ENCODE measurements at places on chromosomes 2 and 18. TPM values are rescaled to one million over a fixed set of nuclear protein-coding genes. Genes with fewer than 3 reads are reported as not detected.

DNA sequence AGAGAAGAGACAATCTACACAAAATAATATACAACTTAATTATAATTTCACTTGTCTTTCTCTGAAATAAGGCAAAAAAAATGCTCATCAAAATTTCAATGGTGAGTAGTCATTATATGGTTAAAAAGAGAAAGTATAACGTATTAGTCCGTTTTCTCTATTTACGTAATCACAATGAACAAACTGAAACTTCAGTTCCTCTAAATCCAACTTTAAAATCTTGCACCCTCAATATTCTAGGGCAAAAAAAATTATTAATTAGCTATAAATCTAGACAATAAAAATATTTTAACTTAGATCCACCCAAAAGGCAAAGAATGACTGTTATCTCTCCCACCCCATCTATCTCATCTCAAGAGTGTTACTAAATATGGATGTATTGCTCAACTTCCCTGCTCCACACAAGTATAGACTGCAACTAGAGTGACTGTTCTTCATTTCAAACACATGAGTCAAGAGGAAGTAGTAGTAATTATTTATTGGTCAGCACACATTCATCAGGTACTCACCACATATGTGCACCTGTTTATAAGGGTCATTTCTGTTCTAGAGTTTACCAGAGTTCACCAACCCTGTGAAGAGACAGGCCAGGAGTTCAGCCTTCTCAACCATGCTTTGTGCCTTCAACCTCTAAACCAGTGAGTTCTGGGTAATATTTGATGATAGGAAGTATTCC, 36.4 kb downstream of the STK39 start:
- no peak for DNase-seq

DNA sequence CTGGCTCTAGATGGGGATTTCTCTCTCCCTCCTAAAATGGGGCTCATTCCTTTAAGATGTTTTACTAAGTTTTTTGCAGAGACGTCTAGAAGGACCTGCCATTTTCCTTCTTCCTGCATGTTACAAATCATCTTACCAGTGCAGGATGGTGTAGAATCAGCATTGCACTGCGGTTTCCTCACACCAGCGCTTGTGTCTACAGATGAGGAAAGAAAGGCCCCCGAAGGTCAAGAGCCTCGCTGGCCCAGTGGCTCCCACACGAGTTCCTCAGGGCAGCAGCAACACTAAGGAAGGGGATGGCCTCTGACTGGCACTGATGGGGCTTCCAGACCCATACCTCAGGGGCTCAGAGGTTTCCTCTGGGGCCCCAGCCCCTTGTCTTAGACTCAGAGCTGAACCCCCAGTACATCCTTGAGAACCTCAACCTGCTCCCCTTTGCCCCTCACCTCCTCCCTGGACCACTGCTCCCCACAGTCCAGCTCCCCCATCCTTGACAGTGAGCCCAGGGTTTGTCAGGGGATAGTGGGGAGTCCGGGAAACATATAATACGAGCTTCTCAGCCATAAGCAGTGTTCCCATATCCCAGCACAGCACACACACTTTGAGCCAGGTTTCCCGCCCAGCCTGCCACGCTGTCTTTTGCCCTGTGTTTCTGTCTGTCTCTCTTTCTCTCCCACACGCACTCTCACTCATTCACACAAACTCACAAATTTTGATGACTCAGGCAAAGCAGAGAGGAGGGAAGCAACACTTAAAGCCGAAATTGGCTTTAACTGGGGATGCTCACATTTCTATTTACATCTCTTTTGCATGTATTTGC, 29.4 kb downstream of the ZFP36L2 start:
- no peak for DNase-seq

DNA sequence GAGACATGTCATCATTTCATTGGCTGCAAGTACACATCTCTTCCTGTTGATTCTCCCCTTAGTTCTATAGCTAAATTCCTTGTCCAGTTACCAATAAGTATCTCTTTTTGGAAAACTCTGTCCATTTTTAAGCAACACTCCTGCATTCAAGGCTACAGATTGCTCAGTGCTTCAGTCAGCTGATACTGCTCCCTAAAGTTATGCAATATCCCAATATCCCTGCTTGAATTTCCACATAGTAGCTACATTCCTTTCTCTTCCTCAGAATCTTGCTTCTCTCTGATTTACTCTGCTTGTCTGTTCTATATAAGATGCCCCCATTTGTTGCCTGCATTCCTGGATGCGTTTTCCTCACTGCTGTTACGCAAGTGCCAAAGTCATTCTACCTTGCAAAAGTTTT, 109.8 kb downstream of the PARD3B start:
- DNase-seq: no peak

DNA sequence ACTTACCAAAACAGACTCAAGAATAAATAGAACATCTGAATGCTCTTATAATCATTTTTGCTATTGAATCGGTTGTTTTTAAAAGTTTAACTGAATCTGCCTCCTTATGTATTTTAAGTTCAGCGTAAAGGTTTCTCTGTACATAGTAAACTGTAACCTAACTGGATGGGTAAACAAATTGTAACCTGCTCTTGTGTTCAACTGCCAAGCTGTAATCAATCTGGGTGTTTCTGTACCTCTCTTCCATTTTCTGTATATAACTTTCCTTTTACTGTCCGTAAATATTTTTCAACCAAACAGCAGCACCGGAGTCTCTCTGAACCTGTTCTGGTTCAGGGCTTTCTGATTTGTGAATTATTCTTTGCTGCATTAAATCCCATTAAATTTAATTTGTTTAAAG, 27.6 kb upstream of the DNAH7 start:
- no peak for DNase-seq

DNA sequence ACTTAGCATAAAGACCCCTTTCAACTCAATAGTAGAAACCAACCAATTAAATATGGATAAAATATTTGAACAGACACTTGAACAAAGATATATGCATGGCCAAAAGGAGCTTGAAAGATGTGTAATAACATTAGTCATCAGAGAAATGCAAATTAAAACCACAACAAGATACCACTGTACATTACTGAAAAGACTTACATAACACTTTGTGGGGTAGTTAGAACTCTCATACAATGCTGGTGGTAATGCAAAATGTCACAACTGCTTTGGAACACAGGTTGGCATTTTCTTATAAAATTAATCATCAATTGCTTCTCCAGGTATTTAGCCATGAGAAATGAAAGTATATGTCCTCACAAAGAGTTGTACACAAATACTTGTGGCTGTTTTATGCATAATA, 60.7 kb downstream of the TTC27 start:
- no peak for DNase-seq

- no peak for DNase-seq
These were observed 163.5 kb upstream of the BOD1L2 start for GRCh38 chr18:56983275-56983992.

The CKAP2L gene
- total RNA-seq: not detected

DNA sequence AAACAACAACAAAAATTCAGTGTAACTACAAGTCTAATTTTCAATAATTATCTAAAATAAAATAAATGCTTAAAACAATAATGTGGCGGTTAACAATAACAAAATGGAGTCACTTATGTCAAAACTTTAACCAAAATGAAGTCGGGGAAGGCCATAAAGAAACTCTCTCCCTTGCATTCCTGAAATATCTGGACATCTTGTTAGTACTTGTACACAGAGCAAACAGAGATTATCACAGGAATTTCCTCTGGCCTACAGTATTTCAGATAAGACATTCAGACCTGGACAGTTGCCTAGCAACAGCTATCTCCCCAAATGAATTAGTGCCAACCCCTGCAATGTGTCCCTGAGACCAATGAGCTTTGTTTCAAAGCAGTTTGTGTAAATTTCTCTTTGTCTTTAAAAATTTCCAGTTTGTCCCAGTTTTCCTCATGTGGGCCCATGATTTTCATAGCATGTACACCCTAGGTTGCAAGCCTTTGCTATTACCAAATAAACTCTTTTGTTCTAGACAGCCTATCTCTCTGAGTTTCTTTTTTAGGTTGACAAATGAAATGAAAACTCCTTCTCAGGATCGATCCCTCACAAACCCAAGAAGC, 68.6 kb downstream of the EXOC6B start:
- DNase-seq: no peak

The ALPI gene
- total RNA-seq: not detected

DNA sequence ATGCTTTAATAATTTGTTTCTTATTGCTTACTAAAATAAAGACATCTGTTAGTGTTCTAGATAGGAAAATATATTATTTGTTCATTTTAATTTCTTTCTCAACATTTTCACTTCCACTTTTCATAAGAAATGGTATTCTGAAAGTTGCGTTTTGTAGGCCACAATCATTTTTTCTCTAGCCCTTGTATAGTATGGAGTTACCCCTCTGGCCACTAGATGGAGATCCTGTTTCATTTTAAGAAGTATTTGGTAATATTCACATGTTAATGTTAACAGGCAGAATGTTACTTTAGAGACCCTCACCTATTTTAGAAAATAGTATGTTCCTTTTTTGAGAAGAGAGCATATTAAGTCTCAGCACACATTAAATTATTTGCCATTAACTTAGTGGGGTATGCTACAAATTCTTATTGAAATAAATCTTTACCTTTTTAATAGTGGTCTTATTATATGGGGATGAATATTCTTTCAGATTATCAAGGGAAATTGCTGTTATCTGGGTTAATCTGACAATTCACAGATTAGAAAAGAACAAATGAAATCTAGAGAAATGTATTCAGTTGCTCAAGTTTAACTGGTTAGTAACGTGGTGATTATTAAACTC, 73.9 kb upstream of the TTC27 start:
- no peak for DNase-seq

DNA sequence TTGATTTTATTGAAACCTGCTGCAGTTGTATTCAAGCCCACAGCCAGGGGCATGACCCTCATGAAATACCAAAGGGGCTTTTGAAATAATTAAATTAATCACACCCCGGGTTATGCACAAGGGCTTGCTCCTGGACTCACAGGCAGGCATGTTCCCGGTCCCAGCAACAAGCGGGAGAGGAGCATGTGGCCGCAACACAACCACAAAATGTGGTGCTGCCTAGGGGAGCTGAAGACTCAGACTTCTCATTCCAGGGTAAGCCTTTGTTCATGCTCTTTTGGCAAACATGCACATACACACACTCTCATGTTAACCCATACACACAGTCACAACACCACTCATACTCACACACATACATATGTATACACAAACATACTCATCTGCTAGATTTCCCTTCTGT, 233.7 kb upstream of the SMAD2 start:
- DNase-seq: no peak

GRCh38 chr2:109399066-109399465, 214.7 kb downstream of the SEPTIN10 start:
- DNase-seq: no peak

DNA sequence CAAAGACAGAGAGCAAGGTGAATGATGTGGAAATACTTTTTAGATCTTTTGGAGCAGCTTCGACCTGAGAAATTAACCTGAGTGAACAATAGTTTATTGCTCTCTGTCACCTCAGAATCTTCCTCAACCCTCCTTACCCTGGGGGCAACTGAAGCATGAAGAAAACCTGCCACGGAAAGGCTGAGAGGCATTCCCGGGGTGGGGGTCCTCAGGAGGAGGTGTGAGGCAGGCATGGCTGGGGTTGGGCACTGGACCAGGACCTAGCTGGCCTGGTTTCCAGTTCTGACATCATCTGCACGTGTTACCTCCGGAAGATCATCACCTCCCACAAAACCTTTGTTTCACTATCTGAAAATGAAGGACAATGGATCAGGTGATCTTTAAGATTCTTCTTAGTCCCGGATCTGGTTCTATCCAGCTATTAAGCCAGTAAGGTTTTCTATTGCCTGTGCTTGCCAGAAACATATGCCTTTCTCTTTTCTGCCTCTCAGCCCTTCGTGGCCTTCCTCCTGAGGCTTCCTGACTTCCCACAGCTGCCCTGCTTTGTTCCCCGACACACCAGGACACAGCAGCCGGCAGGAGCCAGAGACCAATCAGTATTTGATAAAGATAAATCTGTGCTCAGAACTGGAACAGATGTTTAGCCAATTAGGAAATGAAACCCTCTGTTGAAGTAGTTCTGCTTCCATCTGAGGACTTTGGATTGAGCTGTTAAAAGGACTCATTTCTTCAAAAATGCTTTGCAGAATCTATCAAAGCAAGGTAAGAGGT, 232.5 kb downstream of the TDRD15 start:
- DNase-seq: no peak

DNA sequence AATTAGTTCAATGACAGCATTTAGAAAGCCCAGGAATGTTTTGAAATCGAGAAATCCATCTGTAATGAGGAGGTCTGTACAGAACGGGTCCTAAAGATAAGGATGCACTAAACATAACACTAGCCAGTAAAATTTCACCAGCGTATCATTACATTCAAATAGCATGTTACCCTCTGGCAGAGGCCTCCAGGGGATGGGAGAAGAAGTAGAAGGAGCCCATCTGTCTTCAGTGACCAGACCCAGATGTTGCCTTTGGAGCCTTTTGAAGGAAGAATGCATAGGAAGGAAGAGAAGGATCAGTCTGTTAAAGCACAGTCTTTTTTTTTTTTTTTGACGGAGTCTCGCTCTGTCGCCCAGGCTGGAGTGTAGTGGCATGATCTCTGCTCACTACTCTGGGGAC, 86.1 kb upstream of the BCL2L11 start:
- no peak for DNase-seq

DNA sequence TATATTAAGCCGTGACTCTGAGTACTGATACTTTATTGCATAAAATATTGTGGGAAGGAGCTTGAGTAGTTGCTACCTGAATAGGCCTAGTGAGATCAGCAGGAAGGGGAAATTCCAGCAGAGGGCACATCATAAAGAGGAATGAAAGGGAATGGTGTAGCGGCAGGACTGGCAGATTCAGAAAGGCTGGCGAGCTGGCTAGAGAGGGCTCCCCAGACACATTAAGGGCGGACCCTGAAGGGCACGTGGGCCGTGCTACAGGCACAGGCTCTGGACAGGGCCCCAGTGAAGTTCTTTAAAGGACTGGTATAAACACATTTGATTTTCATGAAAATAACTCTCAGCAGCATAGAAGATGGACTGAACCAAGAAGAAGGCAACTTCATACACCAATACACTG, 43.0 kb downstream of the PTPN2 start:
- DNase-seq: no peak

The UGT1A3 gene
- not detected for total RNA-seq

Data from pancreas (tissue), 10 donors.